ENCODE measurements at places on chromosomes 1 and 21. TPM values are rescaled to one million over a fixed set of nuclear protein-coding genes. Genes with fewer than 3 reads are reported as not detected.

The C1QC gene
- 10.8 TPM for polyA plus RNA-seq

The NBPF10 gene
- polyA plus RNA-seq, result 4.4 TPM

- no peak for DNase-seq
Measured at GRCh38 chr1:1420654-1421141, 378 bp downstream of the ANKRD65 start.

DNA sequence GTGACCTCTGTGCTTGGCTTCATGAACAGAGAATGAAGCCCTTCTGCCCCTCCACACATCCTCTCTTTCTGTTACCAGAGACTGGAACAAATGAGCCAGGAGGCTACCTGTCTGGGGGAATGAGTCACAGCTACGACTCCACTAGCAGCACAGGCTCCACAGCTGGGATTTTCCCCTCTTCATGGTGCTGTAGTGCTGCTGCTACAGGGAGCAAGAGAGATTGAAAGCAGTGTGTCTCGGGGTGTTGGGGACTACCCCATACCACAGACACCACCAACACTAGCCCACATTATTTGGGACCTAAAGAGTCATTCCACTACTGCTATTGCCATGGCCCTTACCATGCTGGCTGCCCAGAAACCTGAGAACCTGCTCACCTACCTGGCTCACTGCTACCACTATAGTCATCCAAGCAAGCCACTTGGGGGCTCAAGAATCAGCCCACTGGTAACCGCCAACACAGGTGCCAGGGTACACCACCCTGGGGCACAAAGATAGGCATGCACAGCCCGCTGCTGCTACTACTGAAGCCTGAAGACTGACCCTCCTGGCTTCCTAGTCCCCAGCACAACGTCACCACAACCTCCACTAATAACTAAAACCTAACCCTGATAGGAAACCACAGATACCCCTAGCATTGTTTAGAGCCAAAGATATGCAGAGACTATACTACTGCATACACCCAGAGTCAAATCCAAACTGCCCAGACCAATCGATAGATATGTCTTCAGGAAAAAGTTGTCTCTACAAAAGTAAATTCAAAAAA, 17.7 kb downstream of the CD1E start:
- DNase-seq, result no peak
